ENCODE measurements at places on chromosomes 16 and 17. TPM values are rescaled to one million over a fixed set of nuclear protein-coding genes. Genes with fewer than 3 reads are reported as not detected.

The PCGF2 gene
- 20.9 TPM for total RNA-seq

The TRPV3 gene
- 0.65 TPM for total RNA-seq

The OXLD1 gene
- 69.1 TPM for total RNA-seq

The KRT23 gene
- not detected for total RNA-seq

The RHBDL1 gene
- total RNA-seq = 0.16 TPM

The MYL11 gene
- not detected for total RNA-seq
